ENCODE measurements at places on chromosomes 5 and 9.

DNA sequence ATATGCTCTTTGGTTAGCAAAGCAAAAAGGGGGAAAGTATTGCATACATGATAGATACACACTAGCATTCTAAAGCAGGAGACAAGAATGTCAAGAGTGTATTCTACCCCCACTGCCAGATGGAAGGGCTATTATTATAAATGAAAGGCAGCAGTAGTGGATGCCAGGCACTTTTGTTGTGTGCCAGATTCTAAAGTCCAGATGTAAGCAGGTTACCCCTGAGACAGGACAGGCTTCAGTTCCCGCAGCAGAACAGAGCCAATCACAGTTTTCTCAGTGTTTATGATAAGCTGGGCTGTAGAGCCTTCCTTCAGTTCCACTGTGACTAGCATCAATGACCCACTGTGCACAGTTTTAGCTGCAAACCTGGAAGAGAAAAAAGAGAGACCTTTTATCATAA lies 226.6 kb upstream of the TBCA start:
- no peak for DNase-seq

DNA sequence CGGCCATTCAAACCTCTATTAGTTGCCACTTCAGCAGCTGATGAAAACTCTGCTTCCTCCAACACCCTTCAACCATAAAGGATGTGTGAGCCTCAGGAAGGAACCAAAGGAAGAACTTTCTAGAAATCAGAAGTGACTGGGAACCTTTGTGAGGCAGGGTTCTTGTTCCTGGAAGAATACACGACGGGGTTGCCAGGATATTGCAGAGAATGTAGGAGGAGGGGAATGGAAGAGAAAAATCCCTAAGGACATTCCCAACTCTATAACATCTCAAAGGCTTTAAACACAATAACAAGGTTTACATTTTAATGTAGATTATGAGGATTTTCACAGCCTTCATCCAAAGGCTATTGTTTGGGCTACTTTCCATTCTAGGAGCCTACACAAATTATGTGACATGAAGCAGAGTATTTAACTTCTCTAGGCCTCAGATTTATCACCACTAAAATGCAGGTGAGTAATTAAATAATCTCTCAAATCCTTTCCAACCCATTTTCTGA lies 147.7 kb downstream of the GLIS3 start:
- no peak for DNase-seq

DNA sequence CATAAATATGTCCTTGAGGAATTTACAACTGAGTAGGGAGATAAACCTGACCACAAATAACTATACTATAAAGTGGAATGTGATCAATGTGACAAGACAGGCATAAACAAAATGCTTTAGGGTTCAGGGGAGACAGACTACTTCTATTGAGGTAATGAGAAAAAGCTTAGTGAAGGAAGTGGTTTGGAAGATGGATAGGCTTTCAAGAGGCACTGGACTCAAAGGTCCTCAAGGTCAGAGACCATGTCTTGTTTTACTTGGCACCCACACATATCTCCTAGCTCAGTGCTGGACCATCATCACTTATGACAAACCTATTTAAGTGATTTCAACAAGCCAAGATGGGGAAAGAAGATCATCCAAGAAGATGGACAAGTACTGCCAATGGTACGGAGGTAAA lies 257.8 kb downstream of the BNC2 start:
- DNase-seq: no peak

- DNase-seq: no peak
Measured at GRCh38 chr9:117703537-117703936, 666 bp upstream of the TLR4 start.

- no peak for DNase-seq
Measured at GRCh38 chr5:17430241-17430640, 67.8 kb upstream of the TAF11L2 start.

- no peak for DNase-seq
Measured at GRCh38 chr5:103487822-103488493, 74.6 kb downstream of the NUDT12 start.

Data from AG04450 (cell line).